RCC 7860 (cell line): ENCODE measurements at places on chromosomes 4 and X.

DNA sequence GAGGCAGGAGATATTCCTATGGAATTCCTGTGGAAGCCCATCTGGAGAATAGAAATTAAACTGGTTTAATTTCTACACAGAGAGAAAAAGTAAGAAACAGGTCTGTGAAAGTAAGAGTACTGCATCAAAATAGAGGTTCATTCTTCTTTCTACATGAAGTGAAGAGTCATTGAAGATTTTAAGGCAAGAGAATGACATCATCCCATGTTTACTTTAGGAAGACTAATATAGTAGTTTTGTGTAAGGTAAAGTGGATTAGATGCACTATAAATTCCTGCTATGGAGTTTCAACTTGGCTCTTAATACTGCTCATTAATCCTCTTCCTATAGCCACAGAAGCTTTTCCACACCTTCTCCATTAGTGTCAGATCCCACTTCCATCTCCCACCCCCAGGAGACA is 47.6 kb downstream of the CNGA1 start:
- no peak for DNase-seq

- DNase-seq = no peak
These were observed 33.6 kb downstream of the GSPT2 start for GRCh38 chrX:51776851-51777250.

DNA sequence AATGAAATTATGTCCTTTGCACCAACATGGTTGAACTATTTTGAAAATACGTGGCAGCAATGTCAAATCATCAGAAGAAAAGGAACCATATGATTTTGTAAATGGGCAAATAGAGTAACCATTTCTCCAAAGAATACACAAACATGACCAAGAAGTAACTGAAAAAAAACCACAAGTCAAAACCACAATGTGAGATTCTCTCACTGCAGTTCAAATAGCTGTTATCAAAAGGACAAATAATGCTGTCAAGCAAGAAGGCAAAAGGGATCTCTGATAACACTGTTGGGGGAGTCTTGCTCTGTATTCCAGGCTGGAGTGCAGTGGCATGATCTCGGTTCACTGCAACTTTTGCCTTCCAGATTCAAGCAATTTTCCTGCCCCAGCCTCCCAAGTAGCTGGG is 280.8 kb upstream of the ZCCHC13 start:
- DNase-seq = no peak

DNA sequence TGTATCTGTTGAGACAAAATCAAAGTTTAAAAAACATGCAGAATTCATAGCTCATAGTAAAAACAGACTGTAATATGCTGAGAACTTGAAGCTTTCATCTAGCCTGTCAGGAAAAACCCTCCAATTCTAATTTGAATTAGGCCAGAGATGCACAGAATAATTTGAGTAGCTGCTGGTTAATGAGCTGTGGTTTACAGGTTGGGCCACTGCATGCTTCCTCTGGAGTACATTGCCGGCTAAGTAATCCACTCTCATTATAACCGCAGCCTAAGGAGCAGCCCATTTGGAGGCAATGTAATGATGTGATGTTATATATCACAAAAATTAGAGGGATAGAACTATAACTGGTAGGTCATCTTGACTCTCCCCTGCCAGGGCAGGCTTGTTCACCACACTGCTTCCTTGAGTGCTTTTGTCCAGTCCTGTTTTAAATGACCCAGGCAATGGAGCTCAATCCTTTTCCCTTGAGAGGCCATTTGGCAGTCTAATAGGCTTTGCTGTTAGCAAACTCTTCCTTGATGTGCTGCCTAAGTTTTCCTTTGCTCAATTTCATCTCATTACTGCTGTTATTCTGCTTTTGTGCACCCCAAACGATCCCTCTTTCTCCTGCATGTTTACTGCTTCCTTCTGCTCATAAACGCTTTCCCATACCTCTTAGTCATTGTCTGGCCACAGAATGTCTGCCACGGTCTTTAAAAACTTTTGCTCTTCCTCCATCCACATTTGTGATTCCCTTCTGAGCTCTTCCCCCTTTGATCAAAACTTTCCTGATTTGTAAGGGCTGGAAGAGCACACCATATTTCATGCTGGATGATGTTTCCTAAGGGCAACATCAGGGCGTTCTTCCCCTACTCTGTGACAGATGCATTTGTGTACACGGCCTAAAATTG is 230.9 kb downstream of the C4orf33 start:
- DNase-seq = no peak

DNA sequence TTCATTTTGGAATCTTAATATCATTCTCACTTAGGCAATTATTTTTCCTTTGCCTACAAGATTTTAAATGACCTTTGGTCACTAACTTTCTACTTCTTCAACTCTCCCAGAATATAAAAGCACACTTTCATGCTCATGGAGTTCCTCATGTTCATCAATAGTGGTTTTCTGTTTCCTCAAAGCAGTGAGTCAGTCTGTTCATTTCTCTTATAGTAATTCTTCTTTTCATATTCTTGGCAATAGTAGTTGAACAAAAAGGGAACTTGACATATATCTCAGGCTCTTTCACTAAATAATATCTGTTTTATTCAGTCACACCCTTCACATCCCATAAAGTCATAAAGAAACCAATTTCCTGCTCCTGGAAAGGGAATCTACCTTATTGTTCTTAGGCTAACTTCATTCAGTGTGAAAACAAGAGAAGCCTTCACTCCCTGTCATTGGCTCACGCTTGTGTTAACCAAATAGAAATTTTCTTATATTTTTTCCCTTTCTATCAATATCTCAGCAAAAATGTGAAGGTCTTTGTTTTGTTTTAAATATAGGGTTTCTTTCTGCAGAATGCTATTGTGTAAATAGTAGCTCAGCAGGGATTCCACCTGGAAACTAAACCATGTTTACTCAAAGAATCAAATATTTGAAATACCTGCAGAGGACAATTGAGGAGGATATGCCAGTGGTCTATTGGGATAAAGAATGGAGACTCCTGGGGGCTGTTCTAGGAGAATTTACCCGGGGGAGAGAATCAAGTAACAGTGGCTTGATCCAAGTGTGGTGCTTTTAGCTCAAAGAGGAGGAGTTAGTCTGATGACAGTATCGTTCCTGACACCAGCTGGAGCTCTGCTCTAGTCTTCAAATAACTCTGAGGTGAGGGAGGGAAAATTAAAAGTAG is 13.4 kb upstream of the TNIP3 start:
- DNase-seq = no peak

GRCh38 chr4:67632492-67632891 is 68.5 kb downstream of the UBA6 start:
- no peak for DNase-seq

DNA sequence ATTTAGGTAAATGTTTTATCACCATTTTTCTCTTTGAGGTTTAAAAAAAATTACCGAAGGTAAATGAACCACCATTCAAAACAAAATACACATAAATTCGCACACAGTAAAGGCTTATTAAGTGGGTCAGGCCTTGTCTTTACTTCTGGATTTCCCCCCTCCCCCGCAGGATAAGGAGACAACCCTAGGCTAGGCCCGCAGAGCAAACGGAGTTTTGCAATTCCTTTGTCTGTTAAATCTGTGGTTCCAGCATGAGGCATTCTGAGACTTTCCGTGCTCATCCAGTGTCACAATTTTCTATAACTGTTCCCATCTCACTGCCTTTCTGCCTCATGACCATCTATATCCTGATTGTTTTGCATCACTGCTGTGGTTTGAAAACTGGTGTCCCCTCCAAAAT is 307.4 kb downstream of the DCHS2 start:
- DNase-seq = no peak

GRCh38 chr4:182293691-182294255 is 50.6 kb downstream of the TENM3 start:
- DNase-seq = no peak

DNA sequence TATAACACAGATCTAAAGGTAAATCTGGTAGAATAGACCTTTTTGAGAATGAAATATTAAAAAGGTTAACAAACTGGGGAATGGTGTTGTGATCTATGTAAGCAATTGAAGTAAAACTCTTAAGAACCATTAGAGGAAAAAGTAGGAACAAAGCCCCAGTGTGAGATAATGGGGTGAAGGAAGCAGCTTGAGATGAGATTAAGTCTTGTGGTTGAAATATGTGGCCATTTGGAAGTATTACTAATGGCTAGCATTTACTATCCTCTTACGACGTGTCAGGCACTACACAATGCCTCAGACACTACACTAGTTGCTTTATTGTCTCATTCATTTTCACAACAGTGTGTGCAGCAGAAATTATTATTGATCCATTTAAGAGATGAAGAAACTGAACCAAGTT is 25.9 kb upstream of the NDNF start:
- DNase-seq = no peak

- DNase-seq = peak; percentile 68
These were observed 38.6 kb downstream of the PTCHD1 start for GRCh38 chrX:23373129-23373804.

DNA sequence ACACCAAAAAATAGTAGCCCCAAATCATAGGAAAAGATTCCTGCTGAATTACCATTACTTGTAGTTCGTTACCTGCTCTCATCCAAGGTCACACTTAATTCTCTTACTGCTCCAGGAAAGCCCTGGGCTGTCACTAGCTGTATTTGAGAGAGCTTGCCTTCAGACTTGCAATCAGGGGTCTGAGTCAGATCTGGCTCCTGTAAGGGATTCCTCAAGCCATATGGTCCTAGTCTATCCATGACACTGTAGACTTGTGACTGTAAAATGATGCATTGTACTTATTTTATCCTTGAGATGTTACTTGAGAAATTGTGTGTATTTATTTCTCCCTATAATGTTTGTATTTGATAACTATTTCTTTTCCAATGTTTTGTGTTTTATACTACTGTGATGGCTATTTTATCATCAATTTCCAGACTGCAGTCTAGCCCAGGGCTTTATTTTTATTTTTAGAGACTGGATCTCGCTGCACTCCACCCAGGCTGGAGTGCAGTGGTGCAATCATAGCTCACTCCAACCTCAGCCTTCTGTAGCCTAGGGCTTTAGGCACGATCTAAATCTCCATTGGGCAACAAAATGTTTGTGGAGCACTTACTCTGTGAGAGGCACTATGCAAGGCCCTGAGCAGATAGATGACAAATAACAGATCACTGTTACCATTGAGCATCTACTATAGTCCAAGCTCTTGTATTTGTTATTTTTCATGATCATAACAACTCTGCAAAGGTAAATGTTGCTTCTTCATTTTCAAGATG is 24.2 kb downstream of the ERVMER34-1 start:
- DNase-seq = no peak

- DNase-seq = no peak
These were observed 225.3 kb upstream of the LNX1 start for GRCh38 chr4:53816561-53816960.

GRCh38 chr4:71266090-71266794 is 72.6 kb upstream of the SLC4A4 start:
- peak; percentile 75 for DNase-seq

DNA sequence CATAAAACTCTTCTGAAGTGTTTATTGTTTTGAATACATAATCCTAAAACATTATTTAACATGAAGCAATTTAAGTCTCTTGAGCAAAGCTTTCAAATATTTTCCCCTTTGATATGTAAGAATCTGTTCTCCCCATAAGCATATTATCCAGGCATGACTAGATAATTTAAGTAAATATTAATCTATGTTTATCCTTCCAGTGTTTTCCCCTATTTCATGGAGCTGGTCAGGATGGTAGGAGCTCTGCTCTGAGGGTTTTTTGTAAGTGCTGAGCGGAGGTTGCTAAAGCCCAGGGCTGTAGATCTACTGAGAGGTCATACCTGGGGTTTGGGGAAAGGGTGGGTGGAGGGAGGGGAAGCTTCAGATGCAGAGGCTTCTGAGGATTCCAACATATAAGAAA is 258.9 kb upstream of the SFRP2 start:
- no peak for DNase-seq

GRCh38 chr4:78496021-78496643 is 55.4 kb upstream of the ANXA3 start:
- no peak for DNase-seq

DNA sequence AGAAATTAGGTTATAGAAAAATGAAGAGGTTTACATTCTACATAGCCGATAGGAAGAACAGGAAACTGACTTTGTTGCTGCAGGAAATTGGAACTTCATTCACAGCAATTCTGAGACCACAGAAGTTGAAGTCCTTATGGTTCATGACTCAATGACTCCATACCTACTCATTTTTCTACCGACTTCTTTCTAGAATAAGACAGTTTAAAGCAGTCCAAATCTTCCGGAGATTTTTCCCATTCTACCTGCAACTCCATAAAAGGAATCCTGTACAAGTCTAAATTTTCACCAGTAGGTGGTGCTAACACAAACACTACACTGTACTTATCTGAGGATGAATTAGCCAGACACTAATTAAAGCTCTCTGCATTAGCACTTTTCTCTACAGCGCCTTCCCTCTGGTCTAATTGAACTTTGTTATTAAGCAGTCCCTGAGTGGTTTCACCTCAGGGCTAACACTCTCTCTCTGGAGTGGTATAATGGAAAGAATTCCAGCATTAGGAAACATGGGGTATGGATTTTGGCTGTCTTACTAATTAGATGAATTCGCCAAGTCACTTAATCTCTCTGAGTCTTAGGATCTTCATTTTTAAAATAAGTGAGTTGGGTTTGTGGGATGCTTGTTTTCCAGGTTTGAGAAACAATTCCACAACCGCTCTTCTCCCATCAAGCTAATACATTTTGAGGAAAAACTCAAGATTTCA is 167.9 kb downstream of the SMIM20 start:
- DNase-seq = peak; percentile 24

DNA sequence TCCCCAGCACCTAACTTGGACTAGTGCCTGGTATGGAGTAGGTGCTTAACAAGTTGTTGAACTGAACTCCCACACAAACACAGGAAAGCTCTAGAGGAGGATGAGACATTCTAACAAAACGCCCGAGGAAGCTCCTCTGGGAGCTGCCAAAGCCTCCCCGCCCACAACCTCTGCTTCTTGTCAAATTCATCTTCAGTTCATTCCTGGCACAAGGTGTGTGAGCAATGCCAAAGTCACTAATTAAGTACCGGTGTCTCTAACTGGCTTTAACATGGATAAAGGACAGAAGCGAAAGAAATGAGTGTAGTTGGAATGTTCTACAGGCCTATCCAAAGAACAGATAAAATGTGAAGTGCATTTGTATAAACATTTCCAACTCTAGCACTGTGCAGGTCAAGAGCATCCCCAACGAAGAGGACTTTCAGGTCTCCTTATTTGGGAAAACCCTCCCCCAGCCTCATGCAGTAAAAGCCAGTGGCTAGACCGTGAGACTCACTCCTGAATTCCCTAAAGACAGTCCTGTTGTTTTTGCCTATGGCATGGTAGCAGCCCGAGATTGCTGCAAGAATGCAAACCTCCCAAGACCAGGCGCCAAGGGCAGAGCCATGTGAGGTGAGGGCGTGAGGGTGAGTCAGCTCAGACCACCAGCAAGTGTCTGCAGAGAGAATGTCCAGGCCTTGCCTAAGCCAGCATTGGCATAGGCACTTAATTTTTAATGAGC is 72.2 kb upstream of the KLF3 start:
- no peak for DNase-seq
